Activated CD4-positive, alpha-beta T cell treated with anti-CD3 and anti-CD28 coated beads, Interleukin-2, amount 10 ng/mL, durations not matched to agents 7 days and 5 days (primary cell): ENCODE measurements at places on chromosomes 5 and 9. TPM values are rescaled to one million over a fixed set of nuclear protein-coding genes. Genes with fewer than 3 reads are reported as not detected.

UBE2R2 gene
- 33.1 TPM for total RNA-seq

N4BP3 gene
- total RNA-seq, result 1.5 TPM

CDHR2 gene
- total RNA-seq, result 1.3 TPM

PRUNE2 gene
- total RNA-seq, result 0.23 TPM

ARHGEF37 gene
- total RNA-seq, result 0.52 TPM

BTNL9 gene
- total RNA-seq, result not detected

CDKN2A gene
- total RNA-seq, result 16.6 TPM
